ENCODE measurements at places on chromosomes 2 and 18.

GRCh38 chr2:100835006-100835659 is 15.2 kb downstream of the NPAS2 start:
- no peak for DNase-seq

DNA sequence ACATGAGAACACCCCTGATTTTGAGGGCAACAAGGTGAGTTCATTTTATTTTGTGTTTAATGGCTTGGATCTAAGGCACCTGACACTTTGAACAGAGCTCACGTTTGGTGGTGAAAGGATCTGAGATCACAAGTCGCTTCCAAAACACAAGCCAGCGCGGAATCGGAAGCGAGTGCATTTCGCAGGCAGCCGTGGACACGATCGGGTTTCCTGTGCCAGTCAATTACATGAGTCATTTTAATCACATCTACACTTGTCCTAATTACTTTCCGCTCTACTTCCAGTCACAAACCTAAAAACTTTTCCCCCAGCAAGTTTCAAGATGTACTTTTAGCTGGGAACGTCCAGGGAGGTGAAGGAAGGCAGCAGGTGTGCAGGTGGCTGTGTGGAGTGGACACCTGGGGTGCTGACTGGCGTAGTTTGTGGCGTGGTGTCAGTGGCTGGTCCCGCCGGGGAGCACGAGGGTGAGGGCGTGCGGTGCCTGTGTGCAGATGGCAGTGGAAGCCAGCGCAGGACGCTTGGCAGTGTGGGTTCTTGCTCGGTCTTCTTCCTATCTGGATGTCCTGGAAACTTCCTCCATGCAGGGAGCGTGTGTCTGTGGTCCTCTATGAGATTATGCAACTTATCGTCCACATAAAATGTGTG is 75.6 kb downstream of the DCDC2C start:
- DNase-seq = no peak

- DNase-seq = no peak
Observed at GRCh38 chr2:43714164-43714563, 37.9 kb upstream of the C1GALT1C1L start.

DNA sequence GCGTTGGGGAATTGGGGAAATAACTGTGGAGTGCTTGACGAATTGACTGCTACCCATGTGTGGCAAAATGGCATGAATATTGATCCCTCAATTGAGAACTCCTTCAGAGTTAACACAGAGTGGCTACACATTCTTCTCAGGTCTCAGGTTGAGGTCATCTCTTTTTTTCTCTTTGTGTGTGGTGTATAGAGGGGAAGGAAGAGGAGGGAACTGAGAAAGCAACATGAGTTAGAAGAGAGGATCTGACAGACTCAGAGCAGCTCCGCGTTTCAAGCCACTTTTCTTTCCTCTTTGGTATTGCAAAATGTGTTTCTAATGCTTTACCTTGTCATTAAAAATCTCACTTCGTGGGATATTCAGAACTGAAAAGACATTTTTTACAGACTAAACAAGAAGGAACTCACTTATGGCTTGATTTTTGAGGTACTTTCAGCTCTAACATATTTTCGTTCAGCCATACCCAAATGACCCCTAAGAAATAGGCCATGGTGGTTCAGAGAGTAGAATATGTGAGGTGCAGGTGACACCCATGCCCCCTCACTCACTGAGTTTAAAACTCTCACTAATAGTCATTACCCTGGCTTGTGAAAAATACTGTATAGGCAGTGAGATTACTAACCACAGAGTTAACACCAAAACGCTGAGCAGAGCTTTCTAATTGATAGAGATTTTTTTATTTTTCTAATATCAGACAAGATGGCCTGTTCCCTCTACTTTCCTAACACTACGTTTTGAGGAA is 22.5 kb downstream of the STAT4 start:
- DNase-seq = no peak

GRCh38 chr2:85326406-85327159 is 1.2 kb downstream of the TGOLN2 start:
- DNase-seq = peak; percentile 59

GRCh38 chr2:62595474-62595873 is 89.5 kb upstream of the TMEM17 start:
- no peak for DNase-seq

- DNase-seq = no peak
Observed at GRCh38 chr18:45723567-45724355, at the start of gene SLC14A1. SLC14A1 (plus strand) TSS chr18:45724181; CDS start chr18:45730321, 6,140 bp downstream.

GRCh38 chr2:143686585-143687164 is 557.5 kb downstream of the ARHGAP15 start:
- peak; percentile 11 for DNase-seq

- no peak for DNase-seq
Observed at GRCh38 chr18:48238206-48238605, 171.0 kb downstream of the ZBTB7C start.

DNA sequence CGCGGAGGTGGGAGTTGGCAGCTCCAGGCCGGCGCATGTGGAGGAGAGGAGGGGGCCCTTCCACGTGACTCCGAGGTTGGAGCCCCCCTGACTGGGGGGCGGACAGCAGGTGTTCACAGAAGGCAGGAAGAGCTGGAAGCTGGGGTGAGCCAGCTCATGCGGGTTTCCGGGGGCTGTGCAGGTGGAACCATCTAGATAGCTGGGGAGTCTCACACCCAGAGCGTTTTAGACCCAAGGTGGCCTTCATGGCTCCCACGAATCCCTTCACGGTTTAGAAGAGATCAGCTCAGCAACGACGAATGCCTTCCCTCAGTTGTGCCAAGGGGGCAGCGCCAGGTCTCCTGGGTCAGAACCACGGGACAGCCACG is 740.5 kb upstream of the SALL3 start:
- DNase-seq = no peak

DNA sequence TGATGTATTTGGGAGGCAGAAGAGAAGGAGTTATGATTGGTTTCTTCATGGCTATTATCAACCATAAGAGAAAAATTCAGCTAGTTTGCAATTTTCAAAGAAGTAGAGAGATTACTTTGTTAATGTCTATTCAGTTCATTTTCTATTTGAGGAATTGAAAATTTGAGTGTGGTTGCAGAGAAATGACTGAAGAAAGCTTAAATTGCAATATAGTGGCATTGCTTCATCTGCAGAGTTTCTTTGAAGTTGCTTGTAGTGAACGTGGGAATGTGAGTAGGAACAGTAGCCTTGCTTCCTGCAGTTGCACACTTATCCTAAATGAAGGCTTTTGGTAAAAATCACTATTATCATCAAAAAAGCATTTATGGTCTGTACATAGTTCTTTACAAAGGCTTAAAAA is 14.7 kb upstream of the CYRIA start:
- DNase-seq = no peak

GRCh38 chr2:210901326-210901725 is 344.9 kb downstream of the CPS1 start:
- no peak for DNase-seq

- no peak for DNase-seq
Observed at GRCh38 chr2:44155666-44156446, 12.8 kb upstream of the PPM1B start.

DNA sequence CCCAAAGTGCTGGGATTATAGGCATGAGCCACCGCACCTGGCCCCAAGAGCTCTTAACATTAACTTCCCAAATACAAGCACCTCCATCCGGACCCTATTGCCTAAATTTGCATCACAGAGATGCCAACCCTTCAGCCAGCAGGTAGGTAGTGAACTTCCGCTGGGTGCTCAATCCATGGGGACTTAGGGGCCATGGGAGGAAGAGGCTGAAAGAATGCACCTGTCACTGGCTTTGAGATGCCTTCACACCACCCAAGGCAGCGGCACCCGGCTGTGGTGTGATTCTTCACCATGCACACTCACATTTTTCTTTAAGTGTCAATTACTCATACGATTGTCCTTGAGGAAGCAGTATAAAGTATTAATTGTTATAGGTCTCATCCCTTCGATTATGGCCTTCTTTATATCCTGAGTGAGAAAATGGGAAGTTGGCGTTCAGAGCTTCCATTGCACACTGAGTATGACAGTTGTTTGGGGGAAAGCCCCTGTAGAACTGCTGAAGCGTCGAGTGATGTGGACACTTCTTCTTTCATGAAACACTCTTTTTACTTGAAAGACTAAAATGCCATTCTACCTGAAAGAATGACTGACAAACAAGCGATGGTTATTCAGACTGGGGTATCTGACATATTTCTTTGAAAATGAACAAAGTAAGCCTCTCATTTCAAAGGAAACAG is 51.8 kb upstream of the BIN1 start:
- DNase-seq = peak; percentile 51

All from GM20000 (cell line).